ENCODE measurements at places on chromosomes 1 and 21.
A peak's percentile ranks its signal among the peaks of the same experiment; 100 is the strongest.

DNA sequence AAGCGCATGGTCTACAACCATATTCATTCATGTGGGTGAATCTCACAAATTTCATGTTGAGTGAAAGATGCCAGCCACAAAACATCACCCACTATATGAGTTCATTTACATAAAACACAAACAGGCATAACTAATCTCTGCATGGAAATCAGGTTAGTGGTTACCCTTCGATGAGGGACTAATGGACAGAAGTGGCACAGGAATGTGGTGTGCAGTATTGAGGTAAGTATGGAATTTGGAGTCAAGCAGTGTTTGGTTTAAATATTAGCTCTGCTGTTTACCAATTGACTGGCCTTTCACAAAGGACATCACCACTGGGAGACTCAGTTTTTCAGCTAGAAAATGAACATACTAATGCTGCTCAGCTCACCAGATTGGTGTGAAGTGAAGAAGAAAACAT is 24.2 kb downstream of the CCDC185 start:
- no peak for DNase-seq

GRCh38 chr1:150567341-150567716 is 12.1 kb downstream of the MCL1 start:
- peak; percentile 84 for DNase-seq

DNA sequence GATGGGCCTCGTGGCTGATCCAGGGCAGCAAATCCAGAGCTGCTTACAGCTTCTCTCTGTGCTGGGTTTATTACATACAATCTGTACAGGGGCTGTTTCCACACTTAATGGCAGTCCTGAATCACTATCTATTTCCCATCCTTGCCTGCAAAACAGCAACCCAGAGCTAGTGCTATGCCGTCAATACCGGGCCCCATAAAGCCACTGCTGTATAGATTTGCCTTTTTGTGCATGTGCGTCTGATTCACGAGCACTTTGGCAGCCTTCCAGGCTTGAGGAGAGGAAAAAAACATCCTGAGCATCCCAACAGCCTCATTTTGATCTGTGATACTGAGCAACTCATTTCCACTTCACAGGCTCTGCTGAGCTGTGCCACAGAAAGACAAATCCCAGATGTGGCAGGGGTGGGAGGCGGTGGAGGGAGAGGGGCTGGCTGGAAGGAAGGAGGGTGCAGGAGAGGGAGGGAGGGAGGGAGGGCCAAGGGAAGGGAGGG is 65.2 kb upstream of the TARBP1 start:
- DNase-seq: peak; percentile 15

DNA sequence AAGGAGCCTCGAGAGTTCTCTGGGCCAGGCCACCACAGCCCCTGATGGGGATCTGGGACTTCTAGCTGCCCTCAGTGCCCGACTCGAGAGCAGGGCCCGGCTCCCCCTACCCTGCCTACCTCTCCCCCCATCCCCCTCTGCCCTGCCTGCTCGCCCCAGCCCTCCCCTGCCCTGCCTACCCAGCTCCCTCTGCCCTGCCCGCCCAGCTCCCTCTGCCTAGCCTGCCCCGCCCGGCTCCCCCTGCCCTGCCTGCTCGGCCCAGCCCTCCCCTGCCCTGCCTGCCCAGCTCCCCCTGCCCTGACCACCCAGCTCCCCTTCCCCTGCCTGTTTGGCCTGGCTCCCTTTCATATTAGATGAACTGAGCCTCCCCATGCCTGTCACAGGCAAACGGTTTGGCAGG is 117.4 kb upstream of the TMEM51 start:
- no peak for DNase-seq

DNA sequence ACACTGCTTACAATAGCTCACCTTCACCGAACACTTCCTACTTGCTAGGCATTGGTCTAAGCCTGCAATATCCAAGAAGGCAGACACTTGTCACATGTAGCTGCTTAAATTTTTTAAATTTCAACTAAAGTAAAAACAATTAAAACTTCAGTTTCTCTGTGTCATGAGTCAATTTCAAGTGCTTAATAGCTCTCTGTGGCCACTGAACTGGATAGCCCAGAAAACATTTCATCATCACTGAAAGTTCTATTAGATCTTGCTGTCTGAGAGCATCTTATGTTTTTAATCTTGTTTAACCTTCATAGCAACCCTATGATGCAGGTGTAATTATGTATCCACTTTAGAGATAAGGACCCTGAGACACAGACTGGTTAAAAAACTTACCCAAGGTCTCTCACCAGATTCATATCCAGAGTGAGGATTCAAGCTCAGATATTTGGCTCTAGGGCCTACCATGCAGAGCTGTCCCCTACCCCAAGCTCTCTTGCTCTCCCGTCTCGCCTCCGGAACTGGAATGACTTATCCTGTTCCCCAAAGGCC is 2.6 kb upstream of the FCRL6 start:
- no peak for DNase-seq

GRCh38 chr1:8157765-8158164 is 131.7 kb upstream of the ERRFI1 start:
- no peak for DNase-seq

DNA sequence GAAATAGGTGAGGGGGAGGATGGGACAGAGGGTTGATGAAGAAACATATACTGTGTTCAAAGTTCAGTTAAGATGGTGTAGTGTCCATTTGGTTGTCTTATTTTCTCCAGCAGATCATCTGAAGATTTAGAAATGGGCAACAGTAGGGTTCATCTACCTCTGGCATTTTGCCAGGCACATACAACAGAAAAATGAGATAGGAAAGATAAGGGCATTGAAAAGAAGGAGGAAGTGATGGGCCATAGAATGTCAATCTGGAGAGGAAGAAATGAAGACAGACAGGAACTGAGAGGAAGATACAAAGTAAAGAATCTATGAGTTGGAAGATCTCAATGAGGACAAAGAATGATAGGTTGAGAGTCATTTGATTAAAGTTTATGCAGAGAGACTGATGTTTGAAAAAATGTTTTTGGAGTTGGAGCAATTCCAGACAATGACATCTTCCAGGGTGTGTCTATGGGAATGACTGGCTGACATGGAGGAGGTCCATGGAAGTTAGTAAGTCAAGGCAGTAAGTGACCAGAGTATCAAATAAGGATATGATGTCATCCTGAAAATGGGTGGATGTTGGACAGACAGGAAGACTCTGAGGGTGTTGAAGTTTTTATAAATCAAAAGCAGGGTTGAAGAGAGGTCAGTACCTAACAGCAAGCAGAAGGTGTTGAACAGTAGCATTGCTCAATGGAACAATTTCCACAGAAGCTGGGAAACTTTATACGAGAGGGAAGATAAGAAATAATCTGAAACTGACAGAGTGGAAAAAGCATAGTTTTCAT is 18.7 kb upstream of the CD55 start:
- no peak for DNase-seq

DNA sequence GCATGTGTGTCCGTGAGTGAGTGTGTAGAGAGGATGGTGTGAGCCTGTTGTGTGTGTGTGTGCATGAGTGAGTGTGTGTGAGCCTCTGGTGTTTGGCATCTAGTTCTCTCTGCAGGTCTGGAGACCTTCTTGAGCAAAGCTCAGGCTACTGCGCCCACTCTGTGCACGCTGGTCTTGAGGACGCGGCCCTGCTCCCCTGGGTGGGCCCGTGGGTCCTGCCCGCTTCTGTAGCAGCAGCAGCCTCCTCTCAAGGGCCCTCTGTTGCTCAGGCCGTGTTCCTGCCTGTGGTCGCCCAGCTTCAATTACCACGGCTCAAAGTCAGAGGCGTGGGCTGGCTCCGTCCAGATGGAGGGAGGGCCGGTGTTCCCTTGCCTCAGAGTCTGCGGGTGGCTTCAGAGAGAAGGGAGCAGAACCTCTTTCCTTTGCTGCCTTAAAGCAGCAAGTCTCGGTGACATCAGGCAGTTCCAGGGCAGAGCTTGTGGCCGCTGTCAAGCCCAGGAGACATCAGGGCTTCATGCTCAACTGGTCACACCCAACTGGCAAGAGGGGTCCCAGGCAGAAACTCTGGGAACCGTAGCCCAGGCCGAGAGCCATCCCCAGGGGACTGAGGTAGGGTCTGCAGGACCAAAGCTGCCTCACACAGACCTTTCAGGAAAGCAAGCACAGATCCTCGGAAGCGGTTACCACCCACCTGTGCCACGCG is 270.6 kb upstream of the VAMP3 start:
- no peak for DNase-seq

GRCh38 chr1:104733866-104734265 is 984.2 kb downstream of the AMY1C start:
- DNase-seq: no peak

DNA sequence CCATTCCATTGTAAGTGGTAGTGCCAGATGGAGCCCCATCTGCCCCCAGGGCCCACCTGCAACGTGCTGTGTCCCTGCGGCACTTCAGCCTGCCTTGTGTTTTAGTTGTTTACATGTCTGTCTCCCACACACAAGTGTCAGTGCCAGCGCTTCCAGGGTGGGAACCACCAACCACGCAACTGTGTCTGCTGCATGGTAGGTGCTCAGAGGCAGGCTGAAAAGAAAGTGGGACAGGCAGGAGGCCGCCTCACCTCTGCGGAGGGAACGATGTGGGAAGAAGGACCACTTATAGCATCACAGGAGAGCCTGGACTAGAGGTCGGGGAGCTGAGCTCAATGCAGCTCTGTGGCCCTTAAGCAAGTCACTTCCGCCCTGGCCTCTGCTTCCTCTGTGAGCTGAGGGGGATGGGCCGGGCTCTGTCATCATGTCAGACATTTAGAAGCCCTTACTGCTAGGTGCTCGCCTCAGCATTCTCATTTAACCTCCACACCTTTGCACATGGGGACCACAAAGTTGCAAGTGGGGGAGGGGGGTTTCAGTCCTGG is 17.9 kb downstream of the SLC9A1 start:
- DNase-seq: peak; percentile 84

- DNase-seq: no peak
Measured at GRCh38 chr21:28099001-28099705, 893.5 kb downstream of the LTN1 start.

DNA sequence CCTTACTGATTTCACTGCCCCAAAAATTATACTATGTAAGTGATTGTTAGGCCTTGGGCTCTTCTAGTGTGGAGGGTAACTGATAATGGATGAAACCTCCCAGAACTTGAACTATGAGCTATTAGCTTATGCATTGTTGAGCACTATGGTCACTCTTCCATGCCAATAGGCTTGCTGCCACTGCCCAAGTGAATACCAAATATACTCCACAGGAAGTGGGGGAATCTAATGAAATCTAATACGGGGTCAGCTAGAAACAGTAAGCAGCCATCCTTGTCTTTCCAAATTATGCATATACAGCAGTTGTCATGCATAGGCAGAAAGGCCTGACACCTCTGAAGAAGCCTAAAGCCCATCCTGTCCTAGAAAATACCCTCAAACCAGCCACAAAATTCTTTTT is 198.7 kb upstream of the PTBP2 start:
- no peak for DNase-seq

- peak; percentile 44 for DNase-seq
Measured at GRCh38 chr1:177945943-177946650, 23.8 kb downstream of the SEC16B start.

All from stimulated activated naive CD8-positive, alpha-beta T cell treated with anti-CD3 and anti-CD28 coated beads, Interleukin-15, amount 100 ng/mL, for 72 hours (primary cell).